ENCODE measurements at places on chromosomes 13 and 19. TPM values are rescaled to one million over a fixed set of nuclear protein-coding genes. Genes with fewer than 3 reads are reported as not detected.

The ADM5 gene
- polyA plus RNA-seq: 0.99 TPM

The CBLC gene
- not detected for polyA plus RNA-seq

The TLE6 gene
- polyA plus RNA-seq: 0.70 TPM

The EEF1AKMT1 gene
- 11.5 TPM for polyA plus RNA-seq

The RNF225 gene
- not detected for polyA plus RNA-seq

The KIR3DL1 gene
- not detected for polyA plus RNA-seq

The HSPB6 gene
- polyA plus RNA-seq: 853 TPM

The HNRNPL gene
- 226 TPM for polyA plus RNA-seq

The SIX5 gene
- polyA plus RNA-seq: 19.0 TPM

GRCh38 chr19:343941-344624, 513 bp downstream of the MIER2 start:
- DNase-seq: no peak

GRCh38 chr13:51922771-51923480, 61.2 kb downstream of the CCDC70 start:
- no peak for DNase-seq

- no peak for DNase-seq
These were observed 82.1 kb downstream of the ATP8A2 start for GRCh38 chr13:25453850-25454365.

GRCh38 chr13:101309014-101309619, 107.2 kb downstream of the NALCN start:
- DNase-seq: no peak

GRCh38 chr13:51222686-51223559, 725 bp downstream of the FAM124A start:
- no peak for DNase-seq

DNA sequence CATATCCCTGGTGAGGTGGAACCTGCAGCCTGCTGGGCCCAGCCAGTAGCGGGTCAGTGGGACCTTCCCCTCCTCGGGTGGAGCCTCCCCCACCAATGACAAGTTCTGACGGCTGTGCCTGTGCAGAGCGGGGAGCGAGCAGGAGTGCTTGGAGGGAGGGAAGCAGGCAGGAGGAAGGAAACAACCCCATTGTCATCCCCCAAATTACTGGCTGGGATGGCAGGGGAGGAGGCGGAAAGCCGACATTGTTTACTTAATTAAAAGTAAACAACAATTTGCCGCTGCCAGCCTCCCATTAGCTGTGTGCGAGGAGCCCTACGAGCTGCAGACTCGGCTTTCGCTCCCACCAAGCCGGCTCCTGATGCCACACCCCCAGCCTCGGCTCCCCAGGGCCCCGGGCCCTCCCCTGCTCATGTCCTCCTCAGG, 45.5 kb downstream of the LYL1 start:
- DNase-seq: no peak

DNA sequence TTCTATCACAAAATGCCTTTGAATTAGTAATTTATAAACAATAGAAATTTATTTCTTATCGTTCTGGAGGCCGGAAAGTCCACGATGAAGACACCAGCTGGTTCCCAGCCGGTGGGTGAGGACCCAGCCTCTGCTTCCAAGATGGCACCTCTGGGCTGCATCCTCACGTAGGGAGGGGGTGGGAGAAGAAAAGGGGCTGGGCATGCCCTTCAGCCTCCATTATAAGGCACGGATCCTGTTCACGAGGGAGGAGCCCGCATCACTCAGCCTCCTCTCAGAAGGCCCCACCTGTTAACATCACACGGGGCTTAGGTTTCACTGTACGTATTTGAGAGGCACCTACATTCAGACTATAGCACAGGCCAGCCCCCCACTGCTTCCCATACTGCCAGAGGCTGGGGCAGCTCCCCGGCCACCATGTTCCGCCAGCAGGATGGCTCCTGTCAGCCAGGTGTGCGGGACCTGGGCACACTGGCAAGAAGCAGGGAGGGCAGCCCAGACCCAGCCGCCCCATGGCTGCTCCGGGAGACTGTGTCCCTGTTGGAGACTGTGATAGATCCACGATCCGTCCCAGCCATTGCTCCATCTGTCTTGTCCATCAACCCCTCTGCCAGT, 131.6 kb downstream of the SOX1 start:
- DNase-seq: no peak

GRCh38 chr13:73275163-73275562, 216.4 kb downstream of the KLF5 start:
- DNase-seq: no peak

- DNase-seq: no peak
These were observed 55.8 kb upstream of the SPATA13 start for GRCh38 chr13:24104723-24105122.

- DNase-seq: no peak
These were observed 261 bp downstream of the PRKD2 start for GRCh38 chr19:46716672-46717033.

GRCh38 chr19:17454576-17455071, 6.1 kb downstream of the NXNL1 start:
- DNase-seq: no peak

GRCh38 chr19:54329476-54330165, 9.3 kb downstream of the LILRA4 start:
- no peak for DNase-seq

DNA sequence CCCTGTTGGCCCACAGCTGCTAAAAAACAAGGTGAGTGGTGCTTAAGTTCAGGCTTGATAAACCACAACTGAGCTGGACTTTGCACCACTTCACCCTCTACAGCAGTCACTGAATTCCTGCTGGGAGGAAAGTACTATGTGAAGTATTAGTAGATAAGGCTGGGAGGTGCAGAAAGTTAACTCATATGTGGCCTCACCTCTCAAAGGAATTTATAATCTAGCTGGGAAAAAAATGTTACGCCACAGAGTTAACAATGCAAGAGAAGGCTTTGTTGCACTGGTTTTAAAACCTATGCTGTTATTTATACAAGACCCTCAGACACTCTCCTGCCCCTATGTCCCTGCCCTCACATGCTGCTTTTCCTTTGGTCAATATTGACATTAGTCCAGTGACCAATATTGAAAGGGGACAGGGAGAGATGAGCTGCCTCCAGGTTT, 60.9 kb downstream of the LIG4 start:
- DNase-seq: no peak

DNA sequence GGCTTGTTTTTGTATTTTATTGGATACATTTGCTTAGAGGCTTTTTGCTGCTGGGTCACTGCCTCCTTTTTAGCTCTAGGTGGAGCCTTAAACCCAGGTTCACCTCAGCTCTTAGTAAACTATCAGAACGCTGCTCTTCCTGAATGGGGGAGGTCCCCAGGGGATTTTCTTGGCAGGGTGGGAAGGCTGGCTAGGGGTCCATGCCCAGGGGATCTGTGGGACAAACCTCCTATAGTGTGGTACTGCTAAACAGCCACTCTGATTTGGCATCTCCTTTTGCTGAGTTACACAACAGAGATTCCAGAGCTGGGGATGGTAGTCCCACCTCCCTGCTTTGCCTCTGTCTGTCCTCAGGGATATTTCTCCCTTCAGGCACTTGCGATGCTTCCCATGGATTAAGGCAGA, 204.9 kb downstream of the ZIC5 start:
- no peak for DNase-seq

- DNase-seq: no peak
These were observed 15.9 kb downstream of the IRS2 start for GRCh38 chr13:109770436-109770835.

DNA sequence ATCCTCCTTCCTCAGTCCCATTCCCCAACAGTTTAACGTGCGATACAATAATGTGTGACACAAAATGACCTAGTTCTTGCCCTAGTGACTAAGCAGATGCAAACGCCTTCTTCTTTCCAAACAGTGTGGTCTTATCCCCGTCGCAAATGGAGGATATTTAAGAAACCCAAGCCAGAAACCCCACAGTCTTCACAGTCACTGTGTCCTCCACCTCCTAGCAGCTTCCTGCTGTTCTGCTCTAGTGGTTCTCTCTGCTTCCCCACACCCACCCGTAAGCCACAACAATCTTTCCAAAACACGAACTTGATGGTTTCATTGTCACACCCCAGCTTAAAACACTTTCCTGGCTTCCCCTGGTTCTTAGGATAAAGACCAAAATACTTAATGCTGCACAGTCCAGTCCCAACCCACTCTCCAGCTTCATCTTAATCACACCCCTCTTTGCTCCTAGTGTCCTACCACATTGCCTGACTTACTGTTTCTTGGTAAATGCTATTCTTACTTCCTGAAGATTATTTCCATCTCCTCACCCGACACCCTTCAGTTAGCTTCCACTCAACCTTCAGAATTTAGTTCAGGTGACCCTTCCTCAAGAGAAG, 32.3 kb downstream of the ITM2B start:
- DNase-seq: no peak

DNA sequence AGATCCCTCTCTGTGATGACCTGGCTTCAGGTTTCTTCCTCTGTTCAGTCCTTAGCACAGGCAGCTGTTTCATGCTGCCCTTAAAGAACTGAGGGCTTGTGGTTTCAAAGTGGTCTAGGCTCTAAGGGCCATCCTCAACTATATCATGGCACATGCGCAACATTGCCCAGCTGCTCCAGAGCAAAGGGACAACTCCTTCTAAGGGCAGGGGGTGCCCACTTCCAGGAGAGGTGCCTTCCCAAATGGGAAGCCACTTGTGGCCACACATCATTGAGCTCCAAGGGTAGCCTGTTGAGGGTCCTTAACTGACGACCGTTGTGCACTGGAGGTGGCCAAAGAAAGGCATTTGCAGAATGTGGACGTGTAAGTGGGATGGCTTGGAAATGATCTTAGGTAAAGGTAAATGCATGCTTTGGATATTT, 7.3 kb downstream of the GPR183 start:
- no peak for DNase-seq

DNA sequence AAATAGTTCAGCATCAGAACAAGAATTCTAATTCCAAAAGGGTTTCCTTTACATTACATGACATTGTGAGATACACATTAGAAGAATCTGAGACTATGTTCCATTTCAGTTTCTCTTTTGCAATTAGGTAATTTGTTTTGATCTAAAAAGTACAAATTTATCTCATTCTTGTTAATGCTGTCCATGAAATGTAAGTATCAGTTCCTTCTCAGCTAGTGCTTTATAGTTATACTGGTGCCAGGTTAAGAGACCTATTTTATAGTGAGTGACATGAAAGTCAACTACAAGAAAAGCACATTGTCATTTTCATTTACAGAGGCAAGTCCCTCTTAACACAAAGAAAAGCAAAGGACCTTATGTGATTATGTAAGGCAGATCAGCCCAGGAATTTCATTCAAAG, 43.9 kb downstream of the RCBTB2 start:
- no peak for DNase-seq

DNA sequence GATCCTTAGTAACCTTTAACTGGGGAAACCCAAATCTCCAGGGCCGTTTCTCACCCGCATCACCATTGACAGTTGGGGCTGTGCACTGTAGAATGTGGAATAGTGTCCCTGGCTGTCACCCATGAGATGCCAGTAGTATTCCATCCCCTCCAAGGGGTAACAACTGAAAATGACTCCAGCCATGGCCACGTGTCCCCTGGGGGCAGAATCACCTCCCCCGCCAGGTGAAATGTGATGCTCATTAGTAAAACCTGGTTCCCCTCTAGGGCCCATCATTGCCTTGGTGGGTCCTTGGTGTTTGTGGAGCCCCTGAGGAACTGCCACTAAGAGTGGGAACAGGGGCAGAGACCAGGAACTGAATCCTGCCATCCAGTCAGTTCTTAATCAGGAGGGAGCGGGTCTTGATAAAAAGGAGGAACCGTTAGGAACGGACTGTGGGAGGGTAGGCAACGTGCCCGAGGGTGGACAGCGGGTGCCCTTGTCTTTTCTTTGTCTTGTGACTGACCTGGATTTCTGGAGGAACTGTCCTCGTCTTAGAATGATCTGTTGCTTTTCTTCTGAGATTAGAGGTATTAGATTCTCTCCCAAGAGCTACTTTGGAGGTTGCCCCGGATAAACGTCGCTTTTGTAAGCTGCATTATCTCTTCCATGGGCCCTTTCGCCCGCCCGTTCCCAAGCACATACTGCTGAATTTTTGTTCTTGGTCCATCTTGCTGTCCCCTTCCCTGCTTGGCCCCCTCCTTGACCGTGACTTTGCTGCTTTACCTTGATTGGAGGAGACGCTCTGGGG, 3.5 kb downstream of the MYO9B start:
- no peak for DNase-seq

GRCh38 chr19:17680230-17680722, 7.9 kb downstream of the UNC13A start:
- DNase-seq: no peak

DNA sequence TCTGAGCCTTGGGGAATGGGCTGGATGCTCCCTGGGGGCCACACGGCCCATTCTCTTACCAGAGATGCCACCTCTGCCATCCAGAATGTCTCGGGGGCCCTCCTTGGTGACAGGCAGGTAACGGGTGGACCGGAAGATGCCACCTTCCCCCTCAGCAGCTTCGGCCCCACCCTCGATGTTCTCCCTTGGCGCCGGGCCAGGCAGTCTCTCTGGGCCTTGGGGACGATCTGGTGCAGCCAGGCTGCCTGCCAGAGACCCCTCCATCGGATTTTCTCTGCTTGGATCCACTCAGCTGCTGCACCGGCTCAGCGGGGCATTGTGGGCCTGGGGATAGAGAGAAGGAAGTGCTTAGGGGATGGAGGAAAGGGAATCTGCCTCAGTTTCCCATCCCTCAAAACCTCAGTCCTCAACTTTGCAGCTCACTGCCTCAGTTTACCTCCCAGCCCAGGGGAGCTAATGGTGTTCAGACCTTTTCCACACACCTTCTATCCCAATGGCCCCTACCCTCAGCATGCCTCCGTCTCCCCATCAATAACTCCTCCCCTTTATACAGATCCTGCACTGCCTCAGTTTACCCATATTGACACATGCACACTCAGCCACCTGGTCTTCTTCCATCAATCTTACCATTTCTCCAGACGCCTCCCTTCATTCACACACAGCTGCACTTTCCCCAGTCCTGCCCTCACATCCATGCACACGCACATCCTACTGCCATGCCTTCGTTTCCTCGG, 1.5 kb downstream of the WIZ start:
- DNase-seq: no peak

DNA sequence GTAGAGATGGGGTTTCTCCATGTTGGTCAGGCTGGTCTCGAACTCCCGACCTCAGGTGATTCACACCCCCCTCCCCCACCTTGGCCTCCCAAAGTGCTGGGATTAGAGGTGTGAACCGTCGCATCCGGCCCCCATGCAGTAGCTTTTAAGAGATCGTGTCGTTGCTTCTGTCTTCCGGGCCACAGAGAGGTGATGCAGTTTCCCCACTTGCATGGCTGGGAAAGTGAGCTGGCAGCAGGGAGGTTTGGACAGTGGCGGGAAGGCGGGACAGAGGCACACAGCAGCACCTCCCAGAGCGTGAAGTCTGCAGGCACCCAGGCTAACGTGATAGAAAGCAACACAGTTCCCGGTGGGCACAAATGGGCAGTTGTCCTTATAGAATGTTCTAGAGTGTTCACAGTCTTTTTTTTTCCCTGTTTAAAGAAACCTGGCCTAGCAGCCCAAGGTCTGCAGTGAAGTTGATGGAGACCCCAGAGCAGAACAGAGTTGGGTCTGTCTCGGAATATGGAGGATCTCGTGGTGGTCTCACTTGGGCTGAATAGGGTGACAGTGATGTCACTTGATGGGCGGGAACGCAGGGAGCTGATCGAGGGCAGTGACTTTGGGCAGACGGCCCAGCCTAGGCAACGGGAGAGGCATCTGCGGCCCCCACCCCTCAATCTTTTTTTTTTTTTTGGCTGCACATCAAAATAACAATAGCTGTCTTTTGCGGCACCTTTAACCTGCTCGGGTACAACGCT, 4.9 kb downstream of the UHRF1 start:
- no peak for DNase-seq
